ENCODE measurements at places on chromosomes 13 and 19. TPM values are rescaled to one million over a fixed set of nuclear protein-coding genes. Genes with fewer than 3 reads are reported as not detected.

LILRB4 gene
- not detected for total RNA-seq

DNA sequence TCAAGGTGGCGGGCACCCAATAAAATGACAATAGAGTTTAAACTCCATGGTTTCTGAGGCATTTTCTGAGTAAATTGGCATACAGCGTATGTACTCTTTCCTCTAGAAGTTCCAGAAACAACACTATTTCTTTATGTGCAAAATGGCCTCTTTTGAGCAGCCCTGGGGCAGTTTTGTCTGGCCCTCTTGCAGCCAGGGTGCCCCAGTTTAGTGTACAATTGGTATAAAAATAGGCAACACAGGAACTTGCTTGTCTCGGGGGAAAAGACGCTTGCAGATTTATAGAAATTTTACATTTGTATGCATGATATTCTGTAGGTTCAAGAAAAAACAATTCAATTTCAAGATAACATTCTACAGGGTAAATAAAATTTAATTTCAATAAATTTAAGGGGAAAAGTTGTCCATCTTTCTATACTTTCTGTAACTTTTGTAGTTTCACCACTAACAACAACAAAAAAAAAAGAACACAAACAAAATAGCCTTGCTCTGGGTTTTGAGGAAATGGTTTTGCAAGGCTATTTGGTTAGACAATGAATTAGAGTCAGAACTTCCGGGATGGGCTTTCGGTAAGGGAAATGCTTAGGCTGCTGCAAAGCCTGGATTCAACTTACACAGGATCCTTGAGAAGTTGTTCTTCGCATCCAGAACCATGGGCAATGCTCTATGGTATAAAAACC is 45.3 kb downstream of the LRCH1 start:
- peaks cover 6% of the 10 kb centered on the region for H3K36me3 ChIP-seq
- H3K4me3 ChIP-seq = no peak overlapping the region
- no peaks in the 10 kb centered on the region for H3K27me3 ChIP-seq
- DNase-seq = no peak
- peaks cover 63% of the 10 kb centered on the region for H3K4me1 ChIP-seq

- no peak overlapping the region for H3K4me3 ChIP-seq
- DNase-seq = no peak
- no peaks in the 10 kb centered on the region for H3K27me3 ChIP-seq
- H3K4me1 ChIP-seq = no peaks in the 10 kb centered on the region
- H3K27ac ChIP-seq = no peak overlapping the region
Measured at GRCh38 chr19:15136234-15136954, 29.2 kb downstream of the SYDE1 start.

SOX1 gene
- not detected for total RNA-seq

CGB8 gene
- total RNA-seq = 0.29 TPM

CYP4F3 gene
- total RNA-seq = not detected
